ENCODE measurements at places on chromosomes 5 and 9.

GRCh38 chr5:82987188-82987587 lies 90.0 kb downstream of the TMEM167A start:
- DNase-seq, result no peak

GRCh38 chr5:43997647-43998272 lies 391.5 kb downstream of the FGF10 start:
- DNase-seq, result no peak

DNA sequence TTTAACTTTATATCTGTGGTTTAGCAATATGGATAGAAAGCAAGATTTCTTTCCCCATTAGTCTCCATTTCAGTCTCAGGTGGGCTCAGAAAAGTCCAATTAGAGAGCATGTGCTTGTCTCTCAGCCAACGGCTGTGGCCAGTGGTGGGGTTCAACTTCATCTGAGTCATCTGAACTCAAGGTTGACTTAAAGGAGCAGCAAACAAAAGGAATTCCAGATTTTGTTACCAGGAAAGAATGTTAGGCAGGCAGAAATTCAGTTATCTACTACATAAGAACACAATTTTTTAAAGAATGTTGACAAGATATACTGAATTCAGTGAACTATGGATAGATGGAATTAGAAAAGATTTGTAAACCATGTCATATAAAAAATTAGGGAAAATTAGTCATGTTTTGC lies 784.1 kb downstream of the MAT2B start:
- no peak for DNase-seq

- no peak for DNase-seq
Measured at GRCh38 chr5:180007582-180007981, 64.0 kb downstream of the RNF130 start.

GRCh38 chr9:12889402-12890106 lies 114.7 kb downstream of the LURAP1L start:
- DNase-seq, result no peak

- DNase-seq, result no peak
Measured at GRCh38 chr5:158177146-158177545, 318.2 kb upstream of the CLINT1 start.

- DNase-seq, result no peak
Measured at GRCh38 chr5:57687596-57687995, 205.0 kb upstream of the ACTBL2 start.

GRCh38 chr5:52928689-52929088 lies 60.5 kb upstream of the ITGA2 start:
- no peak for DNase-seq

- DNase-seq, result no peak
Measured at GRCh38 chr5:112772124-112772523, 34.4 kb downstream of the APC start.

DNA sequence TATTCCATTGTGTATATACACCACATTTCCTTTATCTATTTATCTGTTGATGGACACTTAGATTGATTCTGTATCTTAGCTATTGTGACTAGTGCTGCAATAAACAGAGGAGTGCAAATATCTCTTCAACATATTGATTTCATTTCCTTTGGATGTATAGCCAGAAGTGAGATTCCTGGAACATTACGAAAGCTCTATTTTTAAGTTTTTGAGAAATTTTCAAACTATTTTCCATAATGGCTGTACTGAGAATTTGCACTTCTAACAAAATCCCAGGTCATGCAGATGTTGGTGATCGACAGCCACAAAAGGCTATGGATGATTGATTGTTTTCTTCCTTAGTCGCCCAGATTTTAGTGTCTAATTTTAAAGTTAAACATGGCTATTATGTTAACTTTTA lies 132.7 kb upstream of the MTAP start:
- no peak for DNase-seq

DNA sequence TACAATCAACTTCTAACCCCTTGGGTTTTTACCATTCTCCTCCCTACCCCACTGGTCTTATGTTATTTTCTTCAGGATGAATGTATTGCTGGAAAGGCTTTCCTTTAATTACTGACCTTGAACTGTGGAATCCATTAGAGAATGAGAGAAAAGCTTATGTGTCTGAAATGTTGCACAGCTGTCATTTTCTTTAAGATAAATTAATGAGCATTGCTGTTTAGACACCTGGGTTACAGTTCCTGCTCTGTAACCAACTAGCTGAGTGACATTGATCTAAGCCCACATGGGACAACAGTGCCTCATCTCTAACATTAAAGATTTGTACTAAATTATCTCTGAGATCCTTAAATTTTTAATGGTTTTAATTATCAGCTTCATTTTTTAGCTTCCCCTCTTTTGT lies 507.0 kb downstream of the TAF11L14 start:
- no peak for DNase-seq

DNA sequence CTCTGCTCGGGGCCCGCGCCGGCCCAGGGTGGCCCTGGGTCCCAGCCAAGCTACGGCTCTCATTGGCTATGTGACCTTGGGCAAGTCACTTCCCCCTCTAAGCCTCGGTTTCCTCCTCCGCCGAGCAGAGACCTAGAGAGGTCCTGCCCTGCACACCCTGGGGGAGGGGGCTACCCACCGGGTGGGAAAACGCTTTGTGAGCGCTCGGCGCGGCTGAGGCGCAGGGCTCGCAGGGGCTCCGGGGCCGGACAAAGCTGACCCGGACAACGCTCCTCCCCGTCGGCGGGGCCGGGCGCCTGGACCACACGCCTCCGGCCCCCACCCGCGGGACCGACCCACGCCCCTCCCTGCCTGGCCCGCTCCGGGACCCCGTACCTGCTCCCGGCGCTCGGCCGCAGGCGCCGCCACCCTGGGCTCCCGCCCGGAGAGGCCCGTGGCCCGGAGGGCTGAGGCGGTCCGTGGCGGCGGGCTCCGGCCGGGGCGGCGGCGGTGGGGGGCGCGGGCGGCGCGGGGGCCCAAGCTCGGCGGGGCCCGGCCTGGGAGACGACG lies 85.7 kb upstream of the MELK start:
- DNase-seq, result peak; percentile 43

DNA sequence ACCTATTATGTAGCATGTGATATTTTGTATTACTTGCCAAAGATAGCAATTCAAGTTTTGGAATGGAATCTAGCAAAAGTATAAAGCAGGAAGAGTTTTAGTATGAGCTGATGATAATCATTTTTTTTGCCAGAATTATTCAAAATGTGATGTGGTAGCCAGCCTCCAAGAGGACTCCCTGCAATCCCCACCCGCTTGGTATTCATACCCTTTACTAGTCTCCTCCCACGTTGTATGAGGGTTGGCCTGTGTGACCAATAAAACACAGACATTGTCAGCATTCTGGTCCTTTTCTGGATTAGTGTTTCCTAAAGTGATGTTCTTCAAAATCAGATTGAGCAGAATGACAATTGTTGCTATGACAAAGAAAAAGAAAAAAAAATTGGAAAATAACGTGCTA lies 63.8 kb downstream of the TARS1 start:
- DNase-seq, result no peak

DNA sequence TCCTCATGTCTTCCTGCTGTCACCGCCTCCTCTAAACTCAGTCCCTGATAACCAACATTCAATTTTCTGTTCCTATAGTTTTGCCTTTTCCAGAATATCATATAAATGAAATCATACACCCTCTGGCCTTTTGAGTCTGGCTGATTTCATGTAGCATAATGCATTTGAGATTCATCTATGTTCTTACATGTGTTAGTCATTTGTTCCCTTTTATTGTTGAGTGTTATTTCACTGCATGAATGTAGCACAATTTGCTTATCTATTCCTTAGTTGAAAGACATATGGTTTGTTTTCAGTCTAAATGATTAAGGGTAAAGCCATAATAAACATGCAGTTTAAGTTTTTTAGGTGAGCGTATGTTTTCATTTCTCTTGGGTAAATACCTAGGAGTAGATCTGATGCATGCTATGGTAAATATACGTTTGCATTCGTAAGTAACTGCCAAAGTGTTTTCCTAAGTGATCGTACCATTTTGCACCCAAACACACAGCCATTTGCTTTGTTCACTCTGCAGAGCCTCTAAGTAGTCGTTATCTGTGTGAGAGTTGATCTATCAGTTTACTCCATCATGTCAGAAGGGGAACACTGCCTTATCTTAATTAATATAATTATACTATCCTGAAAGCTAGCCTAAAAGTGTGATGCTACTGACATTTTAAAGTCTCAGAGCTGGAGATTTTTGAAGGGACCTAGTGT lies 460.8 kb downstream of the DMAC1 start:
- DNase-seq, result no peak

DNA sequence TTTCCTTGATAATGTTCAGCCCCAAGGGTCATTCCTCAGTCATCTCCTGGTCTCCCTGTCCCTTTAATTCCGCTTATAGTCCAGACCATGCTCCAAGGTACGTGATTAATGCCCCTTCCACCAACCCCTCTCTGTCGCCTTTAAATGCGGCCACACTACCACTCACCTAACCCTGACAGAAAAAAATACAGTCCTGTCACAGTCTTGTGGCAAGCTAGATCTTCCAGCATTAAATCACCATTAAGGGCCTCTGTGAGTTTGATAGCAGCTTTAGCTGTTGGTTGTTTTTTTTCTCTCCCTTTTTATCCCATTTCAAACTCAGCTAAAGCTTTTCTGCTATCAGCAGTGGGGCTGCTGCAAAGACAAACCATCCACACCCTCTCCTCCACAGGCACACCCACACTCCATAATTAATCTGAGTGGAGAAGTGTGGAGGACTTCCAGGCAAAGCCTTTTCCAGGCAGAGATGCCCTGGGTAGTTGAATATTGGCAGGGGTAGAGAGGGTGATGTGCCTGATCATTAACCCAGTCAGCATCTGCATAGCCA lies 522.7 kb upstream of the CLINT1 start:
- no peak for DNase-seq

- no peak for DNase-seq
Measured at GRCh38 chr5:153546566-153546965, 56.1 kb downstream of the GRIA1 start.

DNA sequence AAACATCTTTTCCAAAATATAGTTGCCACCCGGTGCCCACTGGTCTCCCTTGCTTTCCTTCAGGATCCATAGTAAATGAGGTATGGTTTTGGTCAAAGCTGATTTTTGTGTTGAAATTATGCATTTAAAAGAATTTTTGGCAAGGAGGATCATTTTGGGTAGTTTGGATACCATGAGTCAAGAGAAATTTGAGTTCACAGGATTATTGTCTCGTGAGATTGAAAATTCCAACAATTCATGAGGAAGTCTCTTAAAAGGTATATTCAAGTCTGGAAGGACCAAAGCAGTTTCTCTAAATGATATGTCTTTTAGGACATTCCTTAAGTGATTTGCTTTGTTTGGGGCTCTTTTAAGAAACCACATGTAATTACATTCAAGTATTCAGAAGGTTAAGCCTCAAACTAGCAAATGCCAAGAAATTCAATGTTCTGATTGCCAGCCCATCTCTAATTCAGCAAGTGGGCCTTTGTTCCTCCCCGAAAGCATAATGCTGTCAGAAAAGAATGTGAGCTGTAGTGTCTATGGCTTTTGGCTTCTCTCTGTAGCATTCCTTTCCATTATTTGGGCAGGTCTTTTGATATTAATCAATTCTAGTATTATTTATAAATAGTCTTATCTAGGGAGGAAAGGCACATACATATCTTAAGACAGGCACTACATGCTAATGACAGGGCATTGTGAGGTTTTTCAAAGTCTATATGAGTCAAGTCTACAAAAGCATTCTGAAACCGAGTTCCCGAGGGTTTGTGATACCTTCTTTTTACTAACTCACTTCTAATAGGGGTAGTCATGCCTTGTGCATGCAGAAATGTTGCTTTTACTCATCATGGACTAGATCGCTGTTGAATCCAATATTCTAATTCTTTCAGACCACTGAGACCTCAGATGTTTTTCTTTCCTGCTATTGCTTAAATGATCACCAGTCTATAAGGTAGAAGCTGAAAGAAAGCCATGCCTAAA lies 453.9 kb downstream of the ENC1 start:
- no peak for DNase-seq

- no peak for DNase-seq
Measured at GRCh38 chr9:16680541-16680940, 189.9 kb downstream of the BNC2 start.

GRCh38 chr5:103234239-103234975 lies 24.2 kb upstream of the MACIR start:
- no peak for DNase-seq

DNA sequence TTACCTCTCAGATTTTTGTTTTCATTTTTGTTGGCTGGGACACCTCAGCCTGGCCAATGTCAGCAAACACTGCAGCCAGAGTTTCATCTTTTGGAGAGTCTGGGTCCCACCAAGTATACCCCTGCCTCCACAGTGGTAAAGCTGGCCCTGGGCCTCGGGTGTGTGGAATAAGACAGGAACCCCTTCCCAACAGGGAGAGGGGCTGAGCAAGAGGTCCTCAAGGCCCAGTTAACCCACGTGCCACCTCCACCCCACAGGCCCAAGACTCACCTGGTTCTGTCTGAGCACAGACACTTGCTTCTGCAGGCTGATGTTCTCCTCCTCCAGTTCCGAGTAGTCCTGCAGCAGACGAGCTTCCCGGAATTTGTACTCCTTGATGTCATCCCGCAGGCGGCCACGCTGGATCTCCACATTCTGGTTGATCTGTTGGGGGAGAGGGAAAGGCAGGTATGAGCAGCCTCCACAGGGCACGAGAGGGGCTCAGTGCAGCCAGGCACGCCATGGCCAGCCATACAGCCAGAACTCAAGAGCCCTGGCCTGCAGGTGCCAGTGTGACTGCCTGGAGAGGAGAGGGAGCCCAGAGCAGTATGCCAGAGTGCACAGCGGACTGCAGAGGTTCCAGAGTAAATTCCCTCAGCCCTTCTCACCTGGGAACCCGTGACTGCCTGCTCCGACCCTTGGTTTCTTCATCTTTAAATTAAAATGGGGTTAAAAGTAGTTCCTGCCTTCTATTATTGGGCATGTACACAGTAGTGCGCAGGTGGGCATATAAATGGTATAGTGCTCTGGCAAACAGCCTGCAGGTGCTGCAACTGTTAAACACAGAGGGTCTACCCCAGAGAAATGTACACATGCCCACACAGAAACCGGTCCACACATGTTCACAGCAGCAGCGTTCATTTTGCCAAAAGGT lies 42.0 kb downstream of the BICD2 start:
- DNase-seq, result no peak

DNA sequence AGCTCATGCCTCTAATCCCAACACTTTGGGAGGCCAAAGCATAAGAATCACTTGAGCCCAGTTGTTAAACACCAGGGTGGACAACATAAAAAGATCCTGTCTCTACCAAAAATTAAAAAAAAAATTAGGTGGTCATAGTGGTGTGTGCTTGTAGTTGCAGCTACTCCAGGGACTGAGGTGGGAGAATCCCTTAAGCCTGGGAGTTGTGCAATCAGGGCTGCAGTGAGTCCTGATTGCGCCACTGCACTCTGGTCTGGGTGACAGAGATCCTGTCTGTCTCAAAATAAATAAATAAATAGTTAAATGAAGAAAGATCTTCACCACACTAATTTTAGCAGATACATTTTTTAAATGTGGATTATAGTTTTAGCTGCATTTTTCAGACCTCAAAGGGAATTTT lies 433.2 kb downstream of the MAT2B start:
- DNase-seq, result no peak

- no peak for DNase-seq
Measured at GRCh38 chr9:7790022-7790818, 9.4 kb downstream of the DMAC1 start.

DNA sequence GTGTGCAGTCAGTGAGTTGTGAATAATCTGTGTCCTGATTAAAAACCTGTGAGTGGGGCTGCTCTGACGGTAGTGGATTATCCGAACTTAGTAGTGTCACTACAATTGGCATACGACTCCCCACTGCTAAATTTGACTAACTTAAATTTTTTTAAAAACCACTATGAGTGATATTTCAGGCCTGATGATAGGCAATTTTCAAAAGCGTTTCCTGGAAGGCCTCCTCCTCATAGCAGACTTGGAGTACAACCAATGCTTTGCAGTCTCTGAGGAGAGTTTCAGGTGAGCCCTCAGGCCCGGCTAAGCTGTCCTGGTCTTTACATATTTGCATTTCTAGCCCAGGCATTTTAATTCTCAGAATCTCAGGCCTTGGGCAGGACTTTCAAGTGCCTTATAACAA lies 10.8 kb downstream of the BTNL8 start:
- no peak for DNase-seq
